GM04504 (cell line): ENCODE measurements at places on chromosomes 2 and 18.

DNA sequence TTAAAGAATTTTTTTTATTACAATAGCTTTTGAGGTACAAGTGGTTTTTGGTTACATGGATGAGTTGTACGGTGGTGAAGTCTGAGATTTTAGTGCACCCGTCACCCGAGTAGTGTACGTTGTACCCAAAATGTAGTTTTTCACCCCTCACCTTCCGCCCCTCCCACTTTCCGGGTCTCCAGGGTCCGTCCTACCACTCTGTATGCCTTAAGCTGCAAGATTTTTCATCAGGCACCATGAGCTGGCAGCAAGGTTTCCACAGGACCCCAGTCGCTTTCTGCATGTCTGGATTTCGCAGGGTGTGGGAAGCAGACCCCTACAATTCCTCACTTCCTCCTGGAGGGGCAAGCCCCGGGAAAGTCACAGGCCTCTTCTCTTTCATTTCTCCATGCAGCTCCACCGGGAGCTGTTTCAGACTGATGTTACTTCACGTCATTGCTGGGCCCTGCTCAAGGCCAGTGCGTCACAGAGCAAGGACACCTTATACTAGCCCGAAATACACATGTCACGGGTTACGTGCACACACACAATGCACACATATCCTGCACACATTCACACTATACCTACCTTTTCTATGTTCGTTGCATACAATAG is 179.1 kb downstream of the ZFP36L2 start:
- DNase-seq: no peak

DNA sequence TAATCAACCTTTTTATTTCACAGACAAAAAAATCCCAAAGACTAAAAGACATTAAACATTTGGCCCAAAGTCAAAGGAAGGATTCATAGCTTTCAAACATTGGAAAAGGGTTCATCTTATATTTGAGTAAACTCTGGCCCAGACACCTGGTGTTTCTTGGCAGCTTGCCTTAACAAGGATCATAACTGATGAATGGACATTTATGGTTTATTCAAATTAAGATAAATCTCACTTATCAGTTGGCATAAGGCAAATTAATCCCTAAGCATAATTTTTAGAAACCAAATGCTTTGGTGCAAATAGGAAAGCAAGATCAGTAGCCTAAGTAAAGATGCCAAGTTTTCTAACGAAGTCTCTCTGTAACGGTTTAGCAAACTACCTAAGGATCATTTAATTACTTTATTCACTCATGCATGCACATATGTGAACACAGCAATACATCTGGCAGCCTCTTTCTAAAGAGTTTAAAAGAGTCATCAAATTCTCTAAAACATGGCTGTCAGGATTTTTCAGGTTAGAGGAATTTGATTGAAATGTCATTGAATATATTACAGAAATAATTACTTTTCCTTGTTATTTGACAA is 323.4 kb upstream of the RBMS1 start:
- no peak for DNase-seq

- peak; percentile 74 for DNase-seq
Observed at GRCh38 chr2:209473930-209474419, 50.1 kb downstream of the MAP2 start.

DNA sequence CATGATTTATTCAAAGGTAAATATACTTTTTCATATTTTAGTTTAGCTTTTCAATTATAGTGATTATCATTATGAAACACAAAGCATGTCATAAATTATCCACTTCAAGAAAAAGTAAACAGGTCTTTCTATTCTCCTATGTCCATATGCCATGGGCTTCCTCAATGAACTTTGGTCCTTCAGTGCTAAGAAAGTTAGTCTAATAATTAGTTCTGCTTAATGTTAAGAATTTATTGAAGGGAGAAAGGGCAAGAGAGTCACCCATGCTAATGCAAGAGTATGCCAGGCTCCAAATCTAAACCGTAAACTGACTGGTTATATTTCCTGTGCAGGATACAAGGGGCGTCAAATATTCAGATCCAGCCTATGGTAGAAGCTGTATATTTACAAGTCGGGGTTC is 96.2 kb downstream of the GORASP2 start:
- no peak for DNase-seq

GRCh38 chr2:126857502-126857901 is 41.2 kb upstream of the TEX51 start:
- DNase-seq: no peak

DNA sequence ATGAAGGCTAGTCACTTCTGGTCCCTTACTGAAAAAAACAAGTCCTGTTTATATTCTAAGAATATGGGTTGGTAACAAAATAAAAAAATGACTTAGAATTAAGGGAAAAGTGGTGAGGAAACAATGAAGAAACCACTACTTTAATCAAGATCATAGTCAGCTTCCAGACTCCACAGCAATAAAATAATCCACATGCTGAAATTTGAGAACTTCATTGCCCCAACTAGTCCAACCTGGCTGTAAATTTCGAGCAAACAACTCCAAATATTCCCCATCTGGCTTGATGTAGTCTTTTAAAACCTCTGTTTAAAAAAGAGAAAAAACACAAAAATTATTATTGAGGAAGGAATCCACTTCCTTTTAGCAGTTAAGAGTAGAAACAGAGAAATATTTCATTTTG is 32.5 kb downstream of the METTL4 start:
- DNase-seq: peak; percentile 17

DNA sequence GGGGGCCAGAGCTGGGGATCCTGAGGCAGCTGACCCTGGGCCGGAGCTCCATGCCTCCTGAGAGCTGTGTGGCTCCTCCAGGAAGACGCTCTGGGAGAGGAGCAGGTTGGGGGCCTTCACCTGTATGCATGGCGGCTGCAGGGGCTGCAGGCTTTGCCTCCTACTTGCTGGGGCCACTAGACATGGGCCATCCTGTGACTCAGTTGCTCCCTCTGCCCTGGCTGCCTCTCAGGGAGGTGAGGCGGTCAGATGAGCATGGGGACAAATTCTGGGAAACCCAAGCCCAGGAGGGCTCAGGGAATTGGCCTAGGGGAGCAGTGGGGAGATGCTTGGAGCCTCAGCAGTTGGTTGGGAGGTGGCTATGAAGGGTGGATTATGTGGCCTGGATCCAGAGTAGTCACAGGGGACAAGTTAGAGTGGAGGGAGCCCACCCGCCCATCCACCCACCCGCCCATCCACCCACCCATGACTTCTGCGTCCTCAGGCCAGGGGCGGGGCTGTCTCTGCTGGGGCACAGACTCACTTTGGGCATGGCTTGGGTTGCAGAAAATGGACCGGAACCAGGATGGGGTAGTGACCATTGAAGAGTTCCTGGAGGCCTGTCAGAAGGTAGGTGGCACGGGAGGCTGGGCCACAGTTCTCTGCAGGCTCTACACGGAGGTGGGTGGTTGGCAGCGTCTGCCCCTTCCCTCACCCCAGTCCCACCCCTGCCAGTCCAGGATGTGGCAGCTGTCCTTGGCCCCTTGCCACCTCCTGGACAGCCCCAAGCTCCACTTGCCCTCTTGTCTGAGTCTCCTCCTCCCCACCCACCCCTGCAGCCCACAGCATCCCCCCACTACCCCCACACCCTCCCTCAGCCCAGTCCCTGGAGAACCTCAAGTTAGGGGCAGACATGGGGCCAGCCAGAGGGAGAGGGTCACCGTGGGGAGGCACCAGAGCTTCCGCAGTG is 19.5 kb upstream of the FAHD2A start:
- no peak for DNase-seq

DNA sequence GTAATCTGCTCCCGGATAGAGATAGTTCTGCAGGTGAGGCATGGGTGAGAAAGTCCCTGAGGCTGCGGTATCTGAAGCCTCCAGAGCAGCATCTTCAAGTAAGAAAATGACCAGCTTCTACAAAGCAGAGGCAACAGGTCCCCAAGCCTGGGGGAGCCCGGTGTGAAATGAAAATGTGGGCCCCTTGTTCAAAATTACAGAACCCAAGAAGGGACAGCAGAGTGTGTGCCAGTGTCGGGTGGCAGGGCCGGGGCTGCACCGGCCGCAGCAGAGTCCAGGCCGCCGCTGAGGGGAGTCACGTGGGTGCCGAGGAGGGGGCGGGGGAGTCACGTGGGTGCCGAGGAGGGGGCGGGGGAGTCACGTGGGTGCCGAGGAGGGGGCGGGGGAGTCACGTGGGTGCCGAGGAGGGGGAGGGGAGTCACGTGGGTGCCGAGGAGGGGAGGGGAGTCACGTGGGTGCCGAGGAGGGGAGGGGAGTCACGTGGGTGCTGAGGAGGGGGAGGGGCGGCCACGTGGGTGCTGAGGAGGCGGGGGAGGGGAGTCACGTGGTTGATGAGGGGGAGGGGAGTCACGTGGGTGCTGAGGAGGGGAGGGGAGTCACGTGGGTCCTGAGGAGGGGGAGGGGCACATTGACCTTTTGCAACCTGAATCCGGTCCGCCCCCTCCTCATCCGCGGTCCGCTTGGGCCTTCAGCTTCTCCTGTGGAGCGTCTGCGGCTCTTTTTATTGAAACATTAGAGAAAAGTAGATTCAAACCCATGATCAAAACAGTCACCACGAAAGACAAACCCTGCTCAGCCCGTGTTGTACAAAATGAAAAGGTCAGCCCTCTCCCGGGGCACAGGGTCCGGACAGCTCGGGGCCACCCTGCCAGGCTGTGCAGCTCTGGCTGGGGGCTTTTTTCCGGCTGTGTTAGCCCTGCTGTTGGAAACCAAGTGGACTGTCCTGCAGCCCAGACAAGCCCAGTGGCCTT is 10.4 kb downstream of the COLEC11 start:
- no peak for DNase-seq

DNA sequence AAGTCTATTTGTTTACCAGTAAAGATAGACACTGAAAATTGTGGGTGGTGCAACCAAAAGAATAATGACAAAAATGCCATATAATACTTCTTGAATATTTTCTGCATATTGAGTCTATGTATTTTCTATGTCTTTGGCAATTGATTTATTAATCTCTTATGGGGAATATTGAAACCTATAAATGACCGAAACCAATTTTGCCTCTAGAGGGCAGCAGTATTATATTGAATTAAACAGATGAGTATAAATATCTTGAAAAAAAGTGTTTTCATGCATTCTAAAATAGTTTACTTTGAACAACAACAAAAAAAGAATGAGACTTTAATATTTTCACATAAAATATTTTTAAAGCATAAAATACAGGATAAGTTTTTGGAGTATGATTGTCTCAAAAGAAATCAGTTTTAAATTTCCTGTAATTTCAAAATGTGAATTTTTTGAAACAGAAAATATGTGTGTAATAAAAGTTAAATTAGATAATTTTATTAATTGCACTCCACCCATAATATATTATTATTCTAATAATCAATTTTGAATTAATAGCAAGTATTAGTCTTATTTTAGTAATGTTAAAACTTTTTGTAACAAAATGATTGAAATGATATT is 49.9 kb upstream of the CALCRL start:
- no peak for DNase-seq

- peak; percentile 83 for DNase-seq
Observed at GRCh38 chr18:59719544-59720181, 22.4 kb upstream of the CCBE1 start.

GRCh38 chr2:186690786-186691185 is 3.1 kb upstream of the FAM171B start:
- DNase-seq: no peak
